ENCODE measurements at places on chromosomes 7 and 10.

DNA sequence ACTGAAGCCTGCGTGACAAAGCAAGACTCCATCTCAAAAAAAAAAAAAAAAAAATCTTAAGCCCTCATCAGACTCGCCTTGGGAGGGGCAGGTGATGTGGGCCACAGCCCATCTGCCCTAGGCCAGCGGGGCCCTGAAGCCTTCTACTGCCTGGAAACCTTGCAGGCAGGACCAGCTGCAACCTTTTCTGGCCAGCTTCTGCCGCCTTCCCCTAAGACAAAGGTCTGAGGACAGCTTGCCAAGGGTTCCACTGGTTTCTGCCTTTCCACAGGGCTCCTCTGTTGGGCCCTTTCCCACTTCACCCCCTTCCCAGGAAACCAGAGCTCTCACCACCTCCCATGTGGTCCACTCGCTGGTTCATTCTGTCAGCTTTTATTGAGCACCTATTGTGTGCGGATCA, 35.2 kb downstream of the UBTD1 start:
- no peak for DNase-seq

DNA sequence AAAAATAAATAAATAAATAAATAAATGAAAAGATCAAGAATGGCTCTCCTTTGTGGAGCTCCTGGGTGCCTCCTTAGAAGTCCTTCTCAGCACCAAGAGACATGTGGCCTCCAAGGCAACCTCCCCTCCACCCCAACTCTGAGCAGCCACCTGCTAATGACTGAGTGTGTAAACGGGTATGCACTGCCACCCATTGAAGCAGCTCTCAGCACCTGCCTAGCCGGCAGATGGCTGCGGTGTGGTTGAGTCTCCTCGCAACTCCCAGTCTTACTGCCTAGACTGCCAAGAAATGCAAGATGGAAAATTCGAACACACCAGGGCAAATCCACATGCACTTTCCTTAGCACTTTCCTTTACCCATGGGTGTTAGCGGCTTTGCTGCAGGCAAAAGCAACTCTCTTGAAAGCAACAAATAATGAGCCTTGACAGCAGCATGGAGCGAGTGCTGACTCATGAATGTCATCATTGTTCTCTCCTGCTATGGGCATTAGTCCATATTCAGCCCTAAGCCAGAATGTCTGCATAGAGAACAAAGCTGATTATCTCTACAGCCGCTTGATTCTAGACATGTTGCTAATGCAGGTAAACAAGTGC, 913.9 kb upstream of the AUTS2 start:
- DNase-seq, result no peak

DNA sequence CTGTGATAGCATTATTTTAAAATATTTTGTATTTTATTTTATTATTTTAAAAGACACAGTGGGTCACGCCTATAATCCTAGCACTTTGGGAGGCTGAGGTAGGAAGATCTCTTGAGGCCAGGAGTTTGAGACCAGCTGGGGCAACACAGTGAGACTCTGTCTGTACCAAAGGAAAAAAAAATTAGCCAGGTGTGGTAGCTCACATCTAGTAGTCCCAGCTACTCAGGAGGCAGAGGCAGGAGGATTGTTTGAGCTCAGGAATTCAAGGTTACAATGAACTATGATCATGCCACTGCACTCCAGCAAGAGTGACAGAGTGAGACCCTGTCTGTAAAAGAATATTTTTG, 37.1 kb downstream of the FBXL13 start:
- DNase-seq, result no peak

DNA sequence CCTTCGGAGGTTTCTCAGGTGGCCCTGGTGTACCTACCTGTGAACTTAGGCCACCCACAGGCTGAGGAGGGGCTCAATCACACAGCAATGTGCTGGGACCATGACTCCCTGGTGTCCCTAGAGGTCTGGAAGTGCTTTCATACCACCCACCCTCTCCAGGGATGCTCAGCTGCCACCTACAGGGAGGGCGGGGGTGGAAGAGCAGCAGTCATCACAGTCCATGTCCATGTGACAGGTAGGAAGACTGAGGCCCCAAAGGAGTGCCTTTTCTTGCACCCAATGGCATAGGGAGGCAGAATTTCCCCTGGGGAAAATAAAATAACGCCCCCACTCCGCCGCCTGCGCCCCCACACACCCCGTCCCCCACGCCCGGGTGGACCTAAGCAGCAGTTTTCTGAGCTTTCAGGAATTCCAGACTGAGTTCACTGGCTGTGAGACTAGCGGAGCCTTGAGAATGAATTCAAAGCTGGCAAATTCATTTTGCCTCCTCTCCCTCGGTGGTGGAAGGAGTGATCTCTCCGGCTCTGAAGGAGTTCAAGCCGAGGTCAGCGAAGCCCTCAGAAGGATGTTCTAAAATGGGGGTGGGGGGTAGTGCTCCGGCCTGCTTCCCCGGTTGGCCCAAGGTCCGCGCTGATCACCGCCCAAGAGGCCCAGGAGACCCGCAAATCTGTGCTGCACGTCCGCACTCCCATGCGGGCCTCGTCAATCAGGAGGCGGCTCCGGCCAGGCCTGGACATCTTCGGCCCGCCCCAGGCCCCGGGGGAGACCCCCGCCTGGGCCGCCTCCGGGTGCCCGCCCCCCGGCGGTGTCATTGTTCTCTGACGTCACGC, 2.1 kb upstream of the ZMIZ1 start:
- DNase-seq, result no peak

DNA sequence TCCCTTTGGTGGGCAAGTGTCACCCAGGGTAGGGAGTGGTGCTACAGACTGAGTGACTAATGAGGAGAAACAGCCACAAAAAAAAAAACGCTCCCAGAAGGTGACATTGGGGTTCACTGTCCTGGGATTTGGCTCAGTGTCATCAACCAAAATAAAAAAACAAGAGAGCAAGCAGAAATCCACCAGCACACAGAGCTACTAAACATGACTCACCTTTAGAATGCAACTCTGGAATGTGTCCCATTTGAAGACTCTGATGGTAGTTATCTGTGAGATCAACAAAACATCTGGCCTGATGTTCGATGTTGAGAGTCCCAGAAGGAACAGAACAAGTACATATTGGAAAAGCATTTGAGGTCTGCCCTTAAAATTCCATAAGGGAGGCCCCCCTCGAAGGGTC, 200.3 kb upstream of the LYZL2 start:
- no peak for DNase-seq

DNA sequence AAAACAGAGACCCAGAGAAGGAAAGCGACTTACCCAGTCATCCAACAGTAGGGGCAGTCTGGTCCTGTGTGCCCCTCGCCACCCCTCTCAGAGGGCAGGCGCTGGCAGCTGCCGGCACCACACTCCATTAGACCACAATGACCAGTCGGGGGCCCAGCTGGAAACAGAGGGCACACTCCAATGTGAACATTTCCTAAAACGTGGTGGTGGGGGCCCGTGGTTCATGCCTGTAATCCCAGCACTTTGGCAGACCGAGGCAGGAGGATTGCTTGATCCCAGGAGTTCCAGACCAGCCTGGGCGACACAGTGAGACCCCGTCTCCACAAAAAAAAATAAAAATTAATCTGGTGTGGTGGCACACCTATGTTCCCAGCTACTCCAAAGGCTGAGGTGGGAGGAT, 912 bp upstream of the OAT start:
- DNase-seq, result no peak

DNA sequence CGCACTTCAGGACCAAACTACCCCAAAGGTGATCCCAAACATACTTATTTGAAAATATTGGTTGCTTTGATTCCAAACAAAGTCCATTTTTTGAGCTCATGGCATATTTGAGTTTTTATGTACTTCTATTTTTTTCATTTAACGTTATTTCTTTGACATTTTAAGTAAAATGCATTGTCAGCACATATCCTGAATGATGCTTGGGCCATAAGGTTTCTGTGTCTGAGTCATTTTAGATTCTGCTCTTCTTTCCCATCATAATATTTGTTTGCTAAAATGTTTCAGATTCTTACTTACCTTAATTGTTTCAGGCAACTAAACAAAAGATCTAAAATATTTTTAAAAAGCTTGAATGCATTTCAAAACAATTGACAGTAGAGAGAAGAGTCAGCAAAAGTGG, 998.2 kb downstream of the REEP3 start:
- DNase-seq, result no peak

DNA sequence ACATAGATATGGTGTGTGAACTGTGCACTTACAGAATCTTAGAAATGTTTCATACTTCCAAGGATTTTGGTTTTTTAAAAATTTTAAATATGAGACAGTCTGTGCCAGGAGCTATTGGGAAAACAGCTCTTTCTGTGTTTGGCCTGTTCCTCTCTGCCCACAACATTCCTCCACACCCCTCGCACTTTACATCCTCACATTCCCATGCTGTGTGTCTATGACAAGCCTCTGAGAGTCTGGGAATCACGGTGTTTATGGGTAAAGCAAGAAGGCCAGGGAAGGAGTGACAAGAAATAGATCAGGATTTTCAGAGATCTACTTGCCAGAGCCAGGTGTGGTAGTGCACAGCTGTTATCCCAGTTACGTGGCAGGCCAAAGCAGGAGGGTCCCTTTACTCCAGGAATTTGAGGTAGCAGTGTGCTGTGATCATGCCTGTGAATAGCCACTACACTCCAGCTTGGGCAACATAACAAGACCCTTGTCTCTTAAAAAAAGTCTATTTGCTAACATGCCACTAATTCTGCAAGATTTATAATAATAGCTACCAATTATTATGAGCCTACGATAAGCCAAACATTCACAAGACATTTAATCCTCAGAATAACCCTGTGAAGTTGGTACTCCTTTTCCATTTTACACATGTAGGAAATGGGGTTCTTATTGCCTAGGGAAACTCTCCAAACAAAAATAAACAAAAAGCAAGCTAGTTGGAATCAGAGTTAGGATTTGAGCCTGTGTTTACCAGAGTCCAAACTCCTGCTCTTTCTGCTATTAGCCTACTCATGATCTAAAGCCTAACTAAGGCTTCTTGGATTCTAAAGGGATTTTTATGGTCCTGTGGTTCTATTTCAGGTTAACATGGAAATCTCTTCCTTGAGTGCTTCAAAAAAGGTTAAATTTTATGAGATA, 168.3 kb upstream of the SP8 start:
- no peak for DNase-seq

DNA sequence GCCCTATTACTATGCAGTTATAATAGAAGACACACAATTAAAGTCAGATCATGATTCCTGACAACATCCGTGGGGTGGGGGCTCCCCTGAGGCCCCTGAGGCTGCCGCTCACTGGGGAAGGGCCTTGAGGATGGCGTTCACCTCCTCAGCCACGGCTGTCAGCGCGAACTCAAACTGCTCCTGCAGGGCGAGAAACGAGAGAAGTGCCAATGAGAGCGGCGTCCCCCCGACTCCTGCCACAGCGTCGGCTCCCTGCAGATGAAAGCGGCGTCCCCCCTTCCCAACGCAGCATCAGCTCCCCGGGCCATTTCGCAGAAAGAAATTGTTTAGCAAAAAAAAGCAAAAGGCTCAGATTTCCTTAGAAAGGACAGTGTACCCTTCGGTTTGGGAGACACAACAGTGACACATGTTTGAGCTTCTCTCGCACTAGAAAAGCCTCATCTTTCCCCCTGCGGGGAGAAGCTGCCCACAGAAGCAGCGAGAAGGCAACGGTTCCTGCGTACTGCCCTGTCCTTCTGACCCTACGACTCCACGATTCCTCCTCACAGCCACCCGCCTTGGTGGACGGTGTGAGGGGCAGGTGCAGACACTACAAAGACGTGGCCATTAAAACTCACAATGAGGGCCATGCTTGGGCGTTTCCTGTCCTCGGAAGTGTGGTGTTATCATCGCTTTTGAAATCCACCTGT, 203.9 kb downstream of the DNAJB6 start:
- DNase-seq, result no peak

DNA sequence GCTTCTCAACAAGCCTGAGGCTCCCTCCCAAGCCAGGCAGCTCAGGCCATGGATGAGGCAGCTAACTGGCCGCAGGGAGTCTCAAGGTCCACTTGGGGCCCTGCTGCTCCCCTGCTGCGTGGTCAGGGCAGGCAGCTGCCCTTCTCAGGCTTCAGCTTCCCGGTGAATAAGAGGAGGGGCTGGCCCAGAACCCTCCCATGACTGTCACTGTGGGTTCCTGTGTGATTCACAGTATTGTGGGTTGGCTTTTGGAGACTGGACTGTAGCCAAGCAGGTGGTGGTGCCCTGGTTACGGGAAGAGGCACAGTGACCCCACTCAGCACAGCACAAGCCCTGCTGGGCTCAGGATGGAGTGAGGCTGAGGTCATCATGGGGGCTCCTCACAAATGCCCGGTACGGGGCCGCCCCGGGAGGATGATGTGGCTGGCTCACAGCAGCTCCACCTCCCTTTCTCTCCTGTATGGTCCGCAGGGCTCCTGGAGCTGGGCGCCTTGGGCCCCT, 189.8 kb downstream of the HECW1 start:
- DNase-seq, result peak; percentile 99

DNA sequence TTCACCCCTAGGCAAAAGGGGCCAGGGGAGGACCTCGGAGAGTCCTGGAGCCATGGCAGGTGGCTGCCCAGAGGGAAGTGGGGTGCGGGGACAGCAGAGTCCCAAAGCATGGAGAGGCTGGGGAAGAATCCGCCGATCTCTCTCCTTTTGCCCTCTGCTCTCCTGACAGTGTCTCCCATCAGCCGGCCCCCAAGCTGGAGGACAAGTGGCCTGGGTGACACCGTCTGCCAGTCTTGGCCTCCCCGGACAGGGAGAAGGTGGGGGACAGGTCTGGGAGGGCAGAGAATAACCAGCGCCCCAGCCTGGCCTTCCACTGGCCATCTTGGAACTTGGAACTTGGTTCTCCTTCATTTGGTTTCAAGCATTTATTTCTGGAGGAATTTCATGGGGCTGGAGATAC, 77.9 kb downstream of the CAMK1D start:
- no peak for DNase-seq

GRCh38 chr10:101140950-101141615, 10.0 kb downstream of the TLX1 start:
- no peak for DNase-seq

- DNase-seq, result no peak
These were observed 7.3 kb downstream of the CDHR1 start for GRCh38 chr10:84201682-84202081.

DNA sequence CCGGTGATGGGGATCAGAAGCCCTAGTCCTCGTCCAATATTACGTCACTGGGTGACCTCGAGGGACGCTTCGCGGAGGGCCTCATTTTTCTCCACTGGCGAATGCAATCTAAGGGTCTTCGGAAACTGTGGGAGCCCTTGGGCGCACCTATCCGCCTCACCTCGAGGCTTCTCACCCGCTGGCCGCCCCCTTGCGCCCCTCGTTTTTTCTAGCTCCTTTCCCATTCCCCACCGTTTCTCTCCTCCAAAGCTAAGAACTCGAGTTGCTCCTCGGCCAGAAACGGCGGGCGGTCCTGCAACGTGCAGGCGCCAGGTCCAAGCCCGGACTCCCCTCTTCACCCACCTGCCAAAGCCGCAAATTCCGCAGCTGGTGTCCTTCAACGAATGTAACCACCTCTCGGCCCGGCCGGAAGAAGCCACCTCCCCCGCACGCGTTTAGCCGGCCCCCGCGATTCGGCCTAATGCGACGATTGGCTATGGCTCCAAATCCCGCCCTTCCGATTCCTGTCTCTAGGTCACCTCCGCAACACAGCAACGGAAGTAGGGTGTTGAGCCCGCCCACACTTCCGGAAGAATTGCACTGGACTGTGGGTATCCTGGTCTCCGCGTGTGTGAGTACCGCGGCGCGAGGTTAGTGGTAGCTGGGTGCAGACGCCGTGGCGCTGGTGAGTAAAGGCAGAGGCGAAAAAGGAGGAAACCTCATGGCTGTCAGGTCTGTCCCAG, at the start of the genes ATP5MK and PDCD11:
Gene ATP5MK, minus strand, starts transcription at position 409 of the 722 bp plus-strand sequence. CDS start 4,018 bp downstream, outside the sequence.
Gene PDCD11, plus strand, starts transcription at position 560 of the 722 bp plus-strand sequence. CDS start 1,801 bp downstream, outside the sequence.
- DNase-seq, result peak; percentile 88
